ENCODE measurements at places on chromosomes 3 and 15.

DNA sequence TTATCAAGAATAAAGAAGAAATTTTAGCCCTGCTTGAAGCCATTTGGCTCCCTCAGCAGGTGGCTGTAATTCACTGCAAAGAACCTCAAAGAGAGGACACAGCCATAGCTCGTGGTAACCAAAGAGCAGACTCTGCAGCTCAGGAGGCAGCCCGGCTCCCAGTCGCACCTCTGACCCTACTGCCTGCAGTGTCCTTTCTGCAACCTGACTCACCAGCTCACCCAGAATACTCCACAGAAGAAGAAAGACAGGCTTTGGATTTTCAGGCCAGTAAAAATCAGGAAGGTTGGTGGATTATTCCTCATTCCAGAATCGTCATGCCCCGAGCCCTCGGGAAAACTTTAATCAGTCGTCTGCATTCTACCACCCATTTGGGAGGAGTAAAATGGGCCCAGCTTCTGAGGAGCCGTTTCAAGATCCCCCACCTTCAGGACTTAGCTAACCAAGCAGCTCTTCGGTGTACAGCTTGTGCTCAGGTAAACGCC is 38.6 kb downstream of the ZBTB11 start:
- DNase-seq: no peak

DNA sequence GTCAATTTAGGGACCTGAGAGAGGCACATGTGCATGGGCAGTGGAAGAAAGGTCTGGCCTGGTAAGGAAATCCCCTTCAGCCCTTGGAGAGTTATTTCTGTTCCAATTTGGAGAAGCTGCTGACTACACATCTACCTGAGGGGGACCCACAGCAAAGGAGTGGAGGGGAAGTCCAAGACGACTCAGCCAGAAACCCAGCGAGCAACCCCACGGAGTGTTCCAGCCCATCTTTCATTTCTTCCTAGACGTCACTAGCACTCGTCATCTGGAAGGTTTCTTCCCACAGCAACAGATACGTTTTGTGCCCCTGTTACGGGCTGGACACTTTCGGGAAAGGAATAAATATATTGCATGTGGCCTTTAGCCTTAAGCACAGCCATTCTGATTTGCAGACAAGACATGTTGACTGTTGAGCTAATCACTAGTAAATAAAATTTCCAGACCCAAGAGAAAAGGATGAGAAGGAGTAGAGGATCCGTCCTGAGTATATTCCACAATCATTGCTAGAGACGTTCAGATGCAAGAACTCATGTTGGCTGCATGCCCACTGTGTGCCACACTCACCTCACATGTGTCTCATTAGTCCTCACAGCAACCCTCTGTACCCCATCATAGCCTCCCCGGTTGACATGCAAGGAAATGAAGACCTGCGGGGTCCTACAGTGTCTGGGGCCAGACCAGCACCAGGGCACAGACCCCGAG is 7.8 kb upstream of the FAM174B start:
- no peak for DNase-seq

- no peak for DNase-seq
These were observed 39.1 kb downstream of the PAK2 start for GRCh38 chr3:196778755-196779154.

GRCh38 chr3:126137490-126138130 is 42.8 kb downstream of the ALDH1L1 start:
- no peak for DNase-seq

GRCh38 chr15:92121047-92121446 is 267.5 kb downstream of the SLCO3A1 start:
- no peak for DNase-seq

- no peak for DNase-seq
These were observed 11.3 kb downstream of the CAND2 start for GRCh38 chr3:12807601-12808359.

- DNase-seq: no peak
These were observed 560.0 kb upstream of the CFAP20DC start for GRCh38 chr3:59609657-59610348.

DNA sequence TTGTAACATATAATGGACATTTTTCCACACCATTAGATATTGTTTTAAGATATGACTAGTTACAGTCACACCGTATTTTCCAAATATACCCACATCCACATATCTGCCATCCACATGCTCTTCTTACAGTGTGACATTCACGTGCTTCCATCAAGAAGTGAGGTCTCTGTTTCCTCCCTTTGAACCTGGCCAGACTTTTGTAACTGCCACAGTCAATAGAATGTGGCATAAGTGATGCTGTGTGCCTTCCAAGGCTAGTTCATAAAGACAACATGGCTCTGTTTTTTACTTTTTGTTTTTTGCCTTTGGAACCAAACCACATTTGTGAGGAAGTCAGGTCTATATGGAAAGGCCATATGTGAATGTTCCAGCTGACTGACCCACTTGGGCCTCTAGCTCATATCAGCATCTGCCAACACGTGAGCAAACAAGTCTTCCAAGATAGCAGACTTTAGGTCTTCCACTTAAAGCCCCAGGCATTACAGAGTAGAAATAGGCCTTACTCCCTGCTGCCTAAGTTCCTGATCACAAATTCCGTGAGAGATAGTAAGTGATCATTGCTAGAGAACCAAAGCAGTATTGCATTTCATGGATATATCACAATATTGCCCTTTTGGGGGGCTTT is 27.1 kb downstream of the EIF1B start:
- no peak for DNase-seq

DNA sequence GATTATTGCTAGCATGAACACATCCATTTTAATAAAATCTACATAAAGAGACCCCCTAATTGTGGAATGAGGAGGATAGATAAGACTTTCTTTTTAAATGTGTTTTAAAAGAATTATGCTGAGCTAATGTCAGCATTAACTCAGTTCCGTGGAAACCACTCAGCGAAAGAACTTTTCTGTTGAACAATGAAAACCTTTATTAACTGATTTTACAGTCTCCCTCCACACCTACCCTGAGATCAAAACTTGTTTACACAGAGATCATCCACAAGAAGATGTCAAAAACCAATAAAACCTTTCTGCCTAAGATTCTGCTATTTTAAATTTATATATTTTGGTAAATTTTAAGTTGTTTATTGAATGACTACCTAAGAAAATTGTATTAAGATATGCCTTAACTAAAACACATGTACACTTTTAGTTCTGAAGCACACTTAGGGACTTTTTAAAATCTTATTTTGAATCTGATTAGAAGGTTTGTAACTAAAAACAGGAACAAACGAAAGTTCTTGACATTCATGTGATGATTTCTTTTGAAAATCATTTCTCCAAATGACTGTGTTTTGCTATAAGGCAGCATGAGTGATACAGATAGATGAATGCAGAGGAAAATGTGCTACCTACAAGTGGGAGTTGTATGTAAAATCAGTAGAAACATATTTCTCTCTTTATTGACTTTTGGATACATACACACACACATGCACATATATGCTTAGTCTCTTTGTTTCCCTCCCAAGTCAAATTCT is 369.0 kb downstream of the UNC13C start:
- no peak for DNase-seq

- no peak for DNase-seq
These were observed 3.3 kb downstream of the PKM start for GRCh38 chr15:72227720-72228119.

GRCh38 chr3:150736903-150737832 is 25.8 kb downstream of the SIAH2 start:
- DNase-seq: no peak

DNA sequence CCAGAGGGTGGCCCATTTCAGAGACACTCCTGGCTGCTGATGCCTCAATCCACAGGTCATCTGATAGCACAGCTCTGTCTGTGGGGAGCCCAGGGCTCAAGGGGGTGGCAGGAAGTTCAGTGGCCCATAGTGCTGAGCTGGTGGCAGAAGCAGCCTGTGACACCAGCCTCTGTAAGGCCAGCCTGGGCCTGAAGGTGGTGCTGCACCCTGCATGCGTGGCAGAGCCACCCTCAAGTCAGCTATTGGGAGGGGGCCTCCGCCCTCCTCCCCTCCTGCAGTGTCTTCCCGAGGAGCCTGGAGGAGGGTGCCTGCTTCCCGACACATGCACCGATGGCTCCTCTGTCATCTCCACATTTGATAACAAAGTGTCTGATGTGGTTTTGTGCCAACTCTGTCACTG is 3.0 kb downstream of the PLA1A start:
- DNase-seq: no peak

DNA sequence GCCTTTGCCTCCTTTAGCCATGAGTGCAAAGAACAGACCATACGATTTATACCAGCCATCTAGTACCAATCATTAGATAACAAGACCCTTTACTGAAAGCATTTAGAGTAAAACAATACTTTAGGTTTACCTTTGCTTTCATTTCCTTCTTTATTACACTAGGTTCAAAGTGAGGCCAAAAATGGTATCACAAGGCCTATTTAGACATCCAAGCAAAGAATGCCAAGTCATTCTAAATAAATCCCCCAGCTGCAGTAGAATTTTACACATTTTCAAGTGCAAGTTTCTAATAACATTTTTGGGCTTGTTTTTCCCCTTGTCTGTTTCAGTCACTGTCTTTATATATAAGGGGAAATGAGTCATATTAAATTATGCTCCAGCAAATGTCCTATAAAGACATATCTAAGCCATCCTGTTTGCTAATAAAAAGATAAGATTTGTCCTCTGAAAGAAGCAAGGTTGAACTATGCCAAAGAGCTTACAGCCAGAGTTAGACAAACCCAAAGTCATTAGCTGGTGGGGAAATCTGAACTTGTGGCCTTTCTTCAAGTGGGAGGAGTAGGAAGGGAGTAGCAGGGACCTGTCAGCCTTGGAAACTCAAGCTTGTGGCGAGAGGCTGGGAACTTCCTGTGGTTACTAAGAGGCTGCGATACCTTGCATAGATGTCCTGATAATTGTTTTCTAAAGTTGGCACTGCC is 232.7 kb downstream of the MECOM start:
- DNase-seq: no peak

GRCh38 chr3:157856078-157856939 is 249.9 kb downstream of the SHOX2 start:
- no peak for DNase-seq

DNA sequence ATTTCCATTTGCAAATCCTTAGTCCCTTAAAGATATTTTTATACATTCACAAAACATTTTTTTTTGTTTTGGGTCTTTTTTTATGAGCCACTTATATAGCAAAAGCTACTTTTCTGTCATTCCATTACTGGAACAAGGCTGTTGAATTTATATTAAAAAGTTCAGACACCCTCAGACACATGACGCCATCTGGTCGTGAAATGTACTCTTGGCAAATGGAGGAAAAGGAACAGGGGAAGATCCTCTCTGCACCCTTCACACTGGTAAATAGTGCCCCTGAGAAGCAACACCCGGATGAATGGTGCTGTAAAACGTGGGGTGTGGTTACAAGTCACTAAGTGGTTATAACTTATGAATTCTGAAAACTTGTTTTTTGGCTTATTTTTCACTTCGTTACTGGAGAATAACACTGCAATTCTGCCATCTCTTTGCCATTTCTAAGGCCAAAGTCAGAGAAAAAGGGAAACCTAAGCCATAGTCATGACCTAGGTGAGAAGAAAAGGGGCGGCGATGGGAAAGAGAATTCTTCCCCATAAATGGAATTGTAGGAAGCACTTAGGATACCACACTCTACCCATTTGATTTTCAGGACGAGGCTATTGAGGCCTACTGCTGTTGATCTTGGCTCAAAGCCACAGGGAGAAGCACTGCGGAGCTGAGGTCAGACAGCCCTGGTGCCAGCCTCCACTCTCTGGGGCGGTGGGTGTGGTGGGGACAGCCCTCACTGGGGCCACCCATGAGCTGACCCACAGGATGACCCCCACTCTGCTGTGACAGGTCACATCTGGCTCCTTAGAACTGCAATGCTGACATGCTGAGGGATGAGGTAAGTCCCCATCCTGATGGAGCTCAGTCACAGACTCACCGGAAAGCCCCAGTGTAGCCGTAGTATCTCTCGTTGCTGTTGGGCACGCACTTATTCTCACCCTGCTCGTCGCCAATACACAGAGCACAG is 21.9 kb downstream of the LTF start:
- DNase-seq: no peak

GRCh38 chr3:40827942-40828688 is 303.4 kb downstream of the ZNF621 start:
- no peak for DNase-seq

DNA sequence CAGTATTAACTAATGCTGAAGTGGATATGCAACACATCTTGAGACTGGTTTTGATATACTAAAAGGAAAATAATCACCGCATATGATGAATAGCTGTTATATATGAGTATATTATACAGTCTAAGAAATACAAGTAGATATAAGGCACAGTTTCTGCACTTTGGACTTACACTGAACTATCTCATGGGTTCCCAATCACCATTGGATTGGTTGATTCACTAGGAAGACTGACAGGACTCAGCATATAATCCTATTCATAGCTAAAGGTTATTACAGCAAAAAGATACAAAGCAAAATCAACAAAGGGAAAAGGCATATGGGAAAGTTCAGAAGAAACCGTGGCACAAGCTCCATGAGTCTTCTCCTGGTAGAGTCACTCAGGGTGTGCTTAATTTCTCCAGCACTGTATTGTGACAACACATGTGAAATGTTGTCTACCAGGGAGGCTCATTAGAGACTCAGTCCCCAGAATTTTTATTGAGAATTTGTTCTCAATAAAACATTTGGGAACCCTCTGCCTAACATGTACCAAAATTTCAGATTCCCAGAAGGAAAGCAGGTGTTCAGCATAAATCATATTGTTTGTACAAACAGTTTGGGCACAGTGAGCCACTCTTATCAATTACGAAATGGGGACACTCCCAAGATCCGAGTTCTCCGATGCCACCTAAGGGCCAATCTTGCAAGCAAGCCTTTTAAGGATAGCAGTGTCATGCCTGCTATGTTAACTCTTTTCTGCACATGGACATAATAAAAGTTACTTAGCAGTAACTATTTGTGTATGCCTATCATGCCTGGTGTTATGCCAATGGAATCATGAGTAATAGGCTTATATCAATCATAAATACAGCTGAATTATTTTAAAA is 26.8 kb downstream of the CMC1 start:
- DNase-seq: no peak

- DNase-seq: no peak
These were observed 125.0 kb upstream of the SMAD3 start for GRCh38 chr15:66940368-66940767.

DNA sequence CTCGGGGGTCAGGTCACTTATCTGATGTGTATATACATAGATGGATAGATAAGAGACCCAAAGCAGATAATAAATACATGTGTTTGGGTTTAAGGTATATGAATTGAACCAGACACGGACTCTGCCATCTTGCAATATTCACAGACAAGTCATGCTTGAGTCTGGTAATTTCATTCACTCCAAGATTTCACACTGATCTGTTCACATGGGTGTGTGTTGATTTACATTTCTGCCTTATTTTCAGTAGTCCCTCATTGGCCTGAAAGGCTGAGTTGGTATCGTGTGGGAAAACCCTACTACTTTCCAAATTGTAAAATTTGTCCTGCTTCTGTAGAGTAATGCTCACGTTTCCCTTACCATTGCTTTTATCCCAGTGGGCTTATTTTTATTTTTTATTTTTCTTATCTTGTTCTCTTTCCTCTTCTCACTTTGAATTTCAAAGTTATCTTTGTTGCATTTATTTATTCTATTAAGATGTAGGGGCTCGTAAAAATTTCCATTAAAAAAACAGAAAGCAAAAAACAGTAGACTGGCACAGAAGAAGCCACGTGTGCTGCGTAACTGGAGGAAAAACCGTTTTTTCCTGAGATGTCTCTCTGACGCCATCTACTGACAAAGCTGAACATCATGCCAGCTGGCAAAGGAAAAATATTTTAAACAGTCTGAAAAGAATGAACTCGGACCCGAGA is 10.8 kb upstream of the MFSD1 start:
- no peak for DNase-seq

GRCh38 chr3:128923576-128923975 is 44.2 kb downstream of the ACAD9 start:
- DNase-seq: no peak

Measured in activated naive CD4-positive, alpha-beta T cell (primary cell).